ENCODE measurements at places on chromosomes 1 and 21.

- no peak for DNase-seq
These were observed 57.1 kb downstream of the NMNAT2 start for GRCh38 chr1:183361081-183361480.

GRCh38 chr1:8669606-8670335 is 147.7 kb downstream of the RERE start:
- no peak for DNase-seq

GRCh38 chr21:38714999-38715398 is 90.7 kb upstream of the ETS2 start:
- no peak for DNase-seq

- DNase-seq = no peak
These were observed 586.1 kb upstream of the ZP4 start for GRCh38 chr1:238476841-238477240.

DNA sequence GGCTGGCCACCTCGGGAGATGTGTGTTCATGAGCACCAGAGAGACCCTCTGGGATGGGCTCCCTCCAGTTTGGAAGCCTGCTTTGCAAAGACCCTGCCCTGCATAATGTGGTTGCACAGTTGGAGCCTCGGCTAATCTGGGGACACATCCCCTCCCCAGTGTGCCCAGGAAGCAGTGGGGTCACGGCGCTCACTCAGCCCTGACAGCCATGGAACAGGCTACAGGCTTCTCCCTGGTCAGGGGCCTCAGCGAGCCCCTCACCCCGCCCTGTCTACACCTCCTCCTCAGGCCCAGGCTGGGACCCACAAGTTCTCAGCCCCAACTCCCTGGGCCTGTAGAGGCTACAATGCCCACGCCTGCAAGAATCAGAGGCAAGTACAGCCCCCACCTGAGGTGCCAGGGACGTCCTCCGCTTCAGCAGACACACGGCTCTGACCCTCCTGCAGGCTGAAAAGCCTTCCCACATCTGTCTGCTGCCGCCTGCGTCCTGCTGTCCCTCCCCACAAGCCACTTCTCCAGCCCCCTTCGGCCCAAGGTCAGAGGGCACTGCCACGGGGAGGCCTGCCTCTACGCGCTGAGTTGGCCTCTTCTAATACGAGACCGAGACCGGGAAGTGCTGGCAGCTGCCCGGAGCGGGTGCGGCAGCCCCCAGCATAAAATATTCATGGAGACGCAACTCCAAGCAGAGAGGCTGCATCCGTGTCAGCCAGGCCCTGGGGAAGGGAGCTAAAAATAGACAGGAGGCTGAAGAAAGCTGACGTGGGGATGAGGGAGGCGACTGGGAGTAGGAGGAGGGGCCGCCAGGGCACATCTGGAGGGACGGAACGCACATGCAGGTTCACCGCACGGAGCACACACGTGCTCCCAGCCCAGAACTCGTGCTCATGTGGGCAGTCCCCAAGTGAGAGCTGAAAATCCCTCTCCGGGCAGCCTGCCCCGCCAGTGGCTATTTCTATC is 15.2 kb upstream of the GPR153 start:
- peak; percentile 71 for DNase-seq

DNA sequence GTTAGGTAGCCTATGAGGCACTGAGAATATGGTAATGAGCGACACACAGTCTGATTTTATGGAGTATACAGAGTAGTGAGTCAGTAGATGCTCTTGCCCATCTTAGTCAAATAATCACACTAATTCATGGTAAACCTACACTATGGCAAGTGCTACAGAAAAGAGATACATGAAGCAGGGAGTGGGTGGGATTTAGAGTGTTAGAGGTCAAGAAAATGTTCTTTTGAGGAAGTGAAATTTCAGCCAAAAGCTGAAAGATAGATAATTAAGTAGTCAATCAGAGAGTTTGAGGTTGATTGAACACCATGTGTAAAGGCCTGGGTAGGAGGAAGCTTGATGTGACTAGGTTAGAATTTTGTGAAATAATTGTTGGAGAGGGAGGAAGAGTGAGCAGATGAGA is 14.7 kb downstream of the MDM4 start:
- no peak for DNase-seq

DNA sequence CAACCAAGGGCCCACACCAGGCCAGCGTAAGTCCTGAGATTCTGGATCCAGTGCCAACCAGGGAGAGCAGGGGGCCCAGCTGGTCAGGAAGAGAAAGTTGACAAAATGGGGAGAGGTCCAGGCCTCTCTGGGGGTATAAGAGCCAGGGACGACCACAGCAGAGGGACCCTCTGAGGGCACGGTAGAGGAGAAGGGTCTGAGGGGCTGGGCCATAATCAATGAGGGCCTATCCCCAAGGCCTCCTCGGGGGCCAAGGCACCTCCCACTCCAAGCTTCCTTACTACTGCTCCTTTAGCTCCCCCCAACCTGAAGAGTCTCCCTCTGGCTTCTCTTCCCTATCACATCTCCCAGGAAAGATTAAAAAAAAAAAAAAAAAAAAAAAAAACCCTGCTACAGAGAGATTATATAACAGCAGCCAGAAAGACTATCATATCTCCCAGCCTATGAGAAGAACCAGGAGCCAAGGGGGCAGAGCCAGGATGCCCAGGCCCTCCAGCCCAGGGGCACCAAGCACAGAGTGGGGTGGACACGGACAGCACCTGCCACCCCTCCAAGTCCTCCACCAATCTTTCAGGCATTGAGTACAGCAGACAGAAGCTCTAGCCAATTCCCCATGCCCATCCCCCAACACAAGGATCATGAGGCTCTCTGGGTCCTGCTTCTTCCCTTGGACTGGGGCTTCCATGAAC is 2.7 kb downstream of the MEF2D start:
- no peak for DNase-seq

DNA sequence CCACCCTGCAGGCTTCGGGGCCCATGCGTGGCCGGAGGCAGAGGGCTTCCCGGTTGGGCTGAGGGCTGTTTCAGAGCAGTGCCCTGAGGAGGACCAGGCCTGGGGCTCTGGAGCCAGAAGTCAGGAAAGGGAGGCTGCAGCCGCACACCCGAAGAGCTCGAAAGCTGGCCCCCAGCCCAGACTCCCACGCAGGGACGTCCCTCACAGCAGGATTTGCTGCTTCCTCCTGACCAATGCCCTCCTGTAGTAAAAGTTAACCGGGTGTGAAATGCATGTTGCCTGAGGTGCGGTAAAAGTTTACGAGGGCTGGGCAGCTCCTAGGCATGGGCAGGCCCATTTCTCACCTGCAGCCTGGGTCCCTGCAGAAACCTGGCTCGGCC is 101.5 kb upstream of the ARHGEF16 start:
- DNase-seq = no peak

GRCh38 chr21:36627242-36627641 is 71.7 kb upstream of the SIM2 start:
- no peak for DNase-seq

DNA sequence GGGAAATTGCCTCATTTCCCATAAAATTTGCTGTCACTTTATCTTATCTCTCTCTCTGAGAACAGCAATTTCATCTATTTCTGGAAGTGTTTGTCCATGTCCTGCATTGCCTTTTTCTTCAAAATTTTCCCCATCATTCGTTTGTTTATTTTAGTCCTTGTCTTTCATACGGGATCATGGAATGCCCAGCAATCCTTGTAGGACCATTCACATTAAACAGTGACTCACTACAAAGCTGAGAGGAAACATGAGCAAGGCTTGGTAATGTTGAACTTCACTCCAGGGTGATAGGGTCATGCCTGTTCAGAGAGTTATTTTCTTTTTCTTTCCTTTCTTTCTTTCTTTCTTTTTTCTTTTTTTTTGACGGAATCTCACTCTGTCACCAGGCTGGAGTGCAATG is 32.2 kb upstream of the HNRNPU start:
- peak; percentile 56 for DNase-seq

DNA sequence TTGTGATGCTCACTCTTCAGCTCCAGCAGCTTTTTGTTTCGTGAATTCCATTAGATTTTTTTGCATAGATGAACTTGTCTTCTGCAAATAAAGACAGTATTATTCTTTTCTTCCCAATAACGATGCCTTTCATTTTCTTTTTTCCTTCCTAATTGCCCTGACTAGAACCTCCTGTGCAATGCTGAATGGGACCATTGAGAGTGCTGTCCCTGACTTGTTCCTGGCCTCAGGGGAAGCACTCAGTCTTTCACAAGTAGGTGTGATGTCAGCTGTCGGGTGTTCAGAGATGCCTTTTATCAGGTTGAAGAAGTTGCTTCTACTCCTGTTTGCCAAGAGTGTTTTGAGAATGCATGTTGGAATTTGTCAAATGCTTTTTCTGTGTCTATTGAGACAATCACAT is 64.3 kb upstream of the ADARB1 start:
- no peak for DNase-seq

GRCh38 chr1:100445565-100445964 is 92.4 kb upstream of the GPR88 start:
- DNase-seq = no peak

GRCh38 chr1:231827337-231828105 is 200.9 kb downstream of the DISC1 start:
- peak; percentile 90 for DNase-seq

DNA sequence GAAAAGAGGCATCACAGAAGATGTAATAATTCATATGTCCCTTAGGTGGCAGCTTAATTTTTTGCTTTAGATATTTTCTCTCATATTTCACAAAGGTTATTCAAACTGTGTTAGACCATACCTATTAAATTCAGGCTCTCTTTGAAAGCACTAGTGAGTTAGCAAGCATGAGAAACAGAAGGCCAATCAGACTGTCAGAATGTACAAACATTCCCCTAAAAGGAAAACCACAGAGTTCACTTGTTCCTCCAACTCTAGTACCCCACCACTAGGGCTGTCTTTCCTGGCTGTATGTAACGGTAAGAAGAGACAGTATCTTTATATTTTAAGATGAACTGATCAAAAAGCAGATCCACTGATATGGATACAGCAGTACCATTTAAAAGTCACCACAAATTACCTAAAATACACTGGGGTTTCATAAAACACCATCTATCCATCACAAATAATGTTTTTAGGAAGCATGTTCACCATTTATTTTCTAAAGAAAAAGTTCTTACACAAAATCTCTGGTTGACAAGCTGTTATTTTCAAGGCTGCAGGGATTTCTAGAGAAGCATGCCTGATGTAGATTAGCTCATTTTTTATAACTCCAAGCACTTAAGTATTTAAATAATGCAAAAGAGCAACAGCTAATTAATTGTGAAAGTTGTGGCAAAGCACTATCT is 1.8 kb downstream of the ARPC5 start:
- peak; percentile 89 for DNase-seq

GRCh38 chr1:232440325-232441035 is 189.5 kb downstream of the SIPA1L2 start:
- no peak for DNase-seq

GRCh38 chr1:210669951-210670350 is 341.2 kb downstream of the HHAT start:
- no peak for DNase-seq

DNA sequence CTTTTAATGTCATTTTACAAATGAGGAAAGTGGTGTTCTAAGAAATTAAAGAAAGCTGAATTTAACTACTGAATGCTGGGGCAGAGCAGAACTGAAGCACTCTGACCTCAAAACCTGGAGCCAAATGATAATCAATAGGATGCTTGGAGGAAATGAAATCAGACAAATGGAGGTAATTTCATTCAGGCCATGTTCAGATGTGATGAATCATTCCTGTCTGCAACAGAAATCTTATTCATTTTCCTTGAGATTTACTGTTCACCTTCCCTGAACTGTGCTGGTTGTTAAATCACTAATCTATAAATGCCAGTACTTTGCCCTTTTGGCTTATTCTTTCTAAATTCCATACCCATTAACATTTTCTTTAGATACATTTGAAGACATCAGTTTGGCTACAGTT is 85.6 kb upstream of the SNX7 start:
- DNase-seq = no peak

- no peak for DNase-seq
These were observed 91.8 kb downstream of the ADCY10 start for GRCh38 chr1:167821969-167822685.

- DNase-seq = no peak
These were observed 96.5 kb downstream of the NME7 start for GRCh38 chr1:169271098-169271497.

GRCh38 chr1:23563003-23563402 is 3.7 kb upstream of the ID3 start:
- DNase-seq = no peak

- DNase-seq = no peak
These were observed 9.4 kb downstream of the C1orf174 start for GRCh38 chr1:3890389-3891328.

- DNase-seq = no peak
These were observed 5.1 kb upstream of the ZZZ3 start for GRCh38 chr1:77687519-77687906.

DNA sequence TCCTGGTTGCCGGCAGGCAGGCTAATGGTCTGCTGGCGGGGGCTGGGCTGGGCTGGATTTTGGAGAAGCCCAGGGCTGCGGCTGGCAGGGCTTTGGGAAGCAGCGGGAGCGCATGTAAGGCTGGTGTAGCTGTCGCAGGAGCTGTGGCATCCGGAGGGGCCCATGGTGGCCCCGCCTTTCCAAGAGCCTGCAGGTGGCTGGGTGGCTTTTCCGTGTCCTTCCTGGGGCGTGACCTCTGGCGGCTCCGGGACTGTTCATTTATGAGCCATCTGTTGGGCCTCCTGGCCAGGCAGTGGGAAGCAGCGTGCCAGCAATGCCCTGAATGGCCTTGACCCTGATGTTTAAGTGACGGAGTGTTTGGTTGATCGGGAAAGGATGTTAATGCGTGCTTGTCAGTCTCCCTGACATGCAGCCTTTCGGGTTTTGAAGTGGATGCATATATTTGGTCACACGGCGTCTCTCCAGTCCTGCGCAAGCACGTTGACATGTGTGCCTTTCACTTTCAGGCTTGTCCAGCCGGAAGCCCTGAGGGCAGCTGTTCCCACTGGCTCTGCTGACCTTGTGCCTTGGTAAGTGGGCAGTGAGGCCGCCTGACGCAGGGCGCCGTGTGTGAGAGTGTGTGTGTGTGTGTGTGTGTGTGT is 38.5 kb downstream of the AGPAT3 start:
- no peak for DNase-seq

DNA sequence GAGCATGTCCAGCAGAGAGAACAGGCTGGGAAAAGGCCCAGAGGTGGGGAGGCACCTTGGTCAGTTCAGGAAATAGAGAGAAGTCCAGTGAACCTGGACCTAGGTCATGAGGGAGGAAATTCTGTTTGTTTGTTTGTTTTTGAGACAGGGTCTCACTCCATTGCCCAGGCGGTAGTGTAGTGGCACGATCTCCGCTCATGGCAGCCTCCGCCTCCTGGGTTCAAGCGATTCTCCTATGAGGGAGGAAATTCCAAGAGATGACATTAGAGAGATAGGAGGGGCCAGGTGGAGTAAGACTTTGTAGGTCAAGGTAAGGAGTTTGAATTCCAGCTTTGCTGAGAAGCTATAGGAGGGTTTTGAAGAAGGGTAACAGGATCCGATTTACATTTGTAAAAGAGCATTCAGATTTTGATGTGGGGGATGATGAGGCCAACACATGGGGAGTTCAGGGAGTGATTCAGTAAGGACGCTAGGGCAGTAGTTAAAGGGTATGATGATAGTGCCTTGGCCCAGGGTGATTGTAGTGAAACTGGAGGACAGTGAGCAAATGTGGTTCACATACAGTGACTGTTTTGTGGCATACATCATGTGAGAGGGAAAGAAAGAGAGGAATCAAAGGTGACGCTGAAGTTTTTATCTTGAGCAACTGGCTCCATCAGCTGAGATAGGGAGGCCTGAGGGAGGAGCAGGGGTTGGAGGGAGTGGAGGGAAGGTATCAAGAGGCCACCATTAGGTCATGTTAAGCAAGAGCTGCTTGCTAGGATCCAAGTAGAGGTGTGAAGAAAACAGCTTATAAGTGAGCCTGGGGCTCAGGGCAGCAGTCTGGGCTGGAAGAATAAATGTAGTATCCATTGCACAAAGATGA is 8.3 kb upstream of the TRABD2B start:
- DNase-seq = no peak

GRCh38 chr1:46204406-46204742 is 1.2 kb downstream of the LURAP1 start:
- DNase-seq = no peak

All from HFFc6 (cell line).